A549 treated with Mapracorat at 1 μM for 4 hours (cell line): ENCODE measurements at places on chromosomes 6 and 20. TPM values are rescaled to one million over a fixed set of nuclear protein-coding genes. Genes with fewer than 3 reads are reported as not detected.

SSTR4 gene
- 0.18 to 0.48 TPM (median 0.28 TPM) in 5 replicates for total RNA-seq

PSORS1C1 gene
- 4.2 to 5.7 TPM (median 4.4 TPM) in 5 replicates for total RNA-seq

HTR1E gene
- not detected in 5 replicates for total RNA-seq

COL21A1 gene
- total RNA-seq = 0.50 to 1.0 TPM (median 0.60 TPM) in 5 replicates

PAX1 gene
- 0.06 TPM in 1 of 5 replicates, not detected in the others for total RNA-seq

FGD2 gene
- 0.04 to 0.08 TPM in 2 of 5 replicates, not detected in the others for total RNA-seq

RREB1 gene
- total RNA-seq = 8.5 to 11.0 TPM (median 10.5 TPM) in 5 replicates

SCUBE3 gene
- 0.03 to 0.07 TPM (median 0.05 TPM) in 5 replicates for total RNA-seq

COL10A1 gene
- 0.05 to 0.75 TPM in 2 of 5 replicates, not detected in the others for total RNA-seq

TNFRSF6B gene
- 0.35 to 1.5 TPM (median 0.93 TPM) in 5 replicates for total RNA-seq

BCKDHB gene
- 4.7 to 6.5 TPM (median 5.4 TPM) in 5 replicates for total RNA-seq

WTAP gene
- total RNA-seq = 66.1 to 69.9 TPM (median 68.9 TPM) in 5 replicates

MYL9 gene
- total RNA-seq = 14.2 to 25.3 TPM (median 19.4 TPM) in 5 replicates

KCNK17 gene
- total RNA-seq = not detected in 5 replicates

IL17F gene
- not detected in 5 replicates for total RNA-seq

ETV7 gene
- 0.10 to 0.26 TPM (median 0.15 TPM) in 4 of 5 replicates, not detected in the other for total RNA-seq

RNF39 gene
- not detected in 5 replicates for total RNA-seq

ZNF76 gene
- 7.7 to 10.6 TPM (median 9.4 TPM) in 5 replicates for total RNA-seq

FOXQ1 gene
- total RNA-seq = 3.5 to 5.5 TPM (median 5.2 TPM) in 5 replicates

AGER gene
- total RNA-seq = 1.2 to 2.0 TPM (median 1.3 TPM) in 5 replicates

DYNLT2 gene
- total RNA-seq = 0.44 to 0.81 TPM (median 0.53 TPM) in 5 replicates

PPP1R3G gene
- 1.5 to 2.4 TPM (median 2.0 TPM) in 5 replicates for total RNA-seq
